ENCODE measurements at places on chromosomes 6 and 20.

- DNase-seq, result no peak
These were observed 90.0 kb downstream of the PLG start for GRCh38 chr6:160791981-160792418.

- no peak for DNase-seq
These were observed 42.2 kb upstream of the NFATC2 start for GRCh38 chr20:51584737-51585136.

GRCh38 chr6:10048370-10049297 lies 366.2 kb downstream of the TFAP2A start:
- no peak for DNase-seq

DNA sequence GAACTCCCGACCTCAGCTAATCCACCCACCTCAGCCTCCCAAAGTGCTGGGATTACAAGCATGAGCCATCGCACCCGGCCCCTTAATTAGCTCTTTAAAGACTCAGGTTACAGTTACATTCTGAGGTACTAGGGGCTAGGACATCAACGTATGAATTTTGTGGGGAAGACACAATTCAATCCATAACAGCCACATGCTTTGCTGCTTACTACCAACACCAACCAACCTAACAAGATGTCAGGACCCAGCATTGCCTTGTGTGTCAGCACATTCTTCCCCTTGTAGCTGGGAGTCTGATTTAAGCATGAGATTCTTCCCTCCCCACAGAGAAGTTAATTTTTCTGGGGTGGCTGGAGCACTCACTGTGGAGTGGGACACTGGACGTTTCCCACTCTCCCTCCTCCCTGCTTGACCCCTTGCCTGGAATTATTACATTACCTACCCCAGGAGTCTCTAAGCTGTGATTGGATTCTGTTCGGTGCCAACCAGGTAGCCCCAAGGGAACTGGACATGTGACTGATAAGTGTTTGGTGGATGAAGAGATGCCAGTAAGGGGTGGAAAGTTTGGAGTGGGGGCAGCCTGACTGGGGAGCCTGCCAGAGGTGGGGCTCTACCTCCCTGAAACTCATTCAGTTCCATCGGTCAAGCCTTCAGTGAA lies 5.6 kb upstream of the PXMP4 start:
- no peak for DNase-seq

DNA sequence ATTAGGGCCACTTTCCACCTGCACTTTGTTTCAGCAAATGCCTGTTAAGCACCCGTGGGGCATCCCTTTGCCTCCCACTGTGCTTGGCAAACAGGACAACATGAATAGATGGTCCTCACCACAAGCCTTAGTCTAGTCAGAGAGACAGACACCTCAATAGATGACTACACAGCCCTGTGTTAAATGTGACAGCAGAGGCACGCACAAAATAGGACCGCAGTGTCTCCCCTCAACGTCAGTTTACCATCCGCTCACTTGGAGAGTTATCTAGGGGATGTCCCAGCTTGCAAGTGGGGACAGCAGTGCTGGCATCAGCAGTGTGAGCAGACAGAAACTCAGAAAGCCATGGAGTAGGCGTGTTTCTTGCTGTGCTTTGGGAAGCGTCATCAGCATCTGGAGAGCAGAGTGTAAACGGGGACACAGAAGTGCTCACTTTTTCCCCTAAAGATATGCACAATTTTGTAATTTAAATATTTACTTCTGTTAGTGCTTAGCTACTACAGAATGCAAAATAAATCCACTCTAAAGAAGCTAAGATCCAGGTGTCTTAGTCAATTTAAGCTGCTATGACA lies 66.0 kb upstream of the TXNDC5 start:
- no peak for DNase-seq

GRCh38 chr6:148888856-148889255 lies 142.0 kb downstream of the UST start:
- no peak for DNase-seq

- DNase-seq, result no peak
These were observed 8.5 kb upstream of the CST11 start for GRCh38 chr20:23461180-23461579.

Measured in stimulated activated CD8-positive, alpha-beta memory T cell treated with anti-CD3 and anti-CD28 coated beads, Interleukin-4, amount 100 ng/mL, for 48 hours (primary cell).